ENCODE measurements at places on chromosomes 6 and 20.

- DNase-seq, result peak; percentile 96
Measured at GRCh38 chr20:53692465-53693067, 98.9 kb upstream of the ZNF217 start.

DNA sequence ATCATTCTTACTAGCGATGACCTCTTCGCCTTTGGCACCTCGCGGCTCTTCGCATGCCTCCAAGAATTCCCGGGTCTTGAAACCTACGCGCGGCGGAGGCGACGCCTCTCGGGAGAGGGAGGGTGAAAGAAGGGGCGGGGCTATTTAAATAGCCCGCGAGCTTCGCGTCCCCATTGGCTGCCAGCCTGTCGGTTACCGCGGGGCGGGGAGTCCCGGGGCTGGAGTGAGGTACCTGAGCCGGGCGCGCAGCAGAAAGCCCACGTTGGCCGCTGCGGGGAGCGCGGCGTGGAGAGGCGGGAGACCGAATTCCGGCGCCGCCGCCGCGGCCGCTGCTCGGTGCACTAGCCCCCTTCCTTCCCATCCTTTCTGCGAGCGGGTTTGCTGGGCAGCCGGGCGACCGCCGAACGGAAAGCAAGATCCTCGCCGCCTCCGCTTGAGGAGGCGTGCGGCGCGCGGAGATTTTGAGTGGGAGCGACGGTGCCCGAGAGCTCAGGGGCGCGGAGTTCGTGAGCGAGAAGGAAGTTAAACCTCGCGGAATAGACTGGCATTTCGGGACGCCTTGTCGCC is at the start of gene BMP6:
Gene BMP6 (plus strand): TSS at position 251 of the 567 bp plus-strand sequence. CDS start 857 bp downstream, outside the sequence.
- peak; percentile 78 for DNase-seq

DNA sequence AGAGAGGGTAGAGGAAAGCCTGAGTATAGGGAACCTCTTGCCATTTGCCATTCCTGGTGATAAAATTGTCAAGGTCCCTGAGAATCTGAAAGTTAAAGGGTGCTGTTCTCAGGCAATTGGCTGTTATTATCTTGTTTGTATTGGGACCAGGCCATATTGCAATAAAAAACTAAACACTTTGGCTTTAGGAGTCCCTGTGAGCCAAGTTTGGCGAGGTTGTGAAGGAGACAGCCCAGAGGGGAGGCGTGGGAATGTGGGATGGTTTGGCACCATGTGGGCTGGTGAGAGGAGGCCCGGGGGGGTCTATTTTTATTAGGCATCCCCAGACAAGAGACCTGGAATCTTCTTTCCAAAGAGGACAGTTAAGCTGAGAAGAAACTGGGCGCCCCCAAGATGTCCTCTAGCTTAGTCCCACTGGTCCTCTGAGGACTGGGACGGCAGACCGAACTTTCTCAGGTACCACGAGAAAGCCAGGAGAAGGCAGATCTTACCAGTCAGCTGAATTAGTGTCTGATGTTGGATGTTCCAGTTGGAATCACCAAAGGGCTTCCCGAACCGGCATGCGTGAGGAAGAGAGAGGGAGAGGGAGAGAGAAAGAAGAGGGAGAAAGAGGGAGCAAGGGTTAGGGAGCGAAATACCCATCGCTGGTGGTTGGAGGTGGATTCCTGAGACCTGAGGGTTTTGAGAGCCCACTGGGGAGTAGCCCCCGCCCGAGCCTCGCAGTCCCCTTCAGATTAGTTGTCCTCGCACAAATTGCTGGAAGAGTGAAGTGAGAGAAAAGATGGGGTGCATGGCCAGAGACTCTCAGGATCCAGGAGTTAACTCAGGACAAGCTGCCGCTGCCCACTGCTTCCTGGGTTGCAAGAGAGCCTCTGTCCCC is 24.4 kb downstream of the DYNLT1 start:
- no peak for DNase-seq

GRCh38 chr6:118551063-118552053 is 3.3 kb downstream of the PLN start:
- DNase-seq, result peak; percentile 77

DNA sequence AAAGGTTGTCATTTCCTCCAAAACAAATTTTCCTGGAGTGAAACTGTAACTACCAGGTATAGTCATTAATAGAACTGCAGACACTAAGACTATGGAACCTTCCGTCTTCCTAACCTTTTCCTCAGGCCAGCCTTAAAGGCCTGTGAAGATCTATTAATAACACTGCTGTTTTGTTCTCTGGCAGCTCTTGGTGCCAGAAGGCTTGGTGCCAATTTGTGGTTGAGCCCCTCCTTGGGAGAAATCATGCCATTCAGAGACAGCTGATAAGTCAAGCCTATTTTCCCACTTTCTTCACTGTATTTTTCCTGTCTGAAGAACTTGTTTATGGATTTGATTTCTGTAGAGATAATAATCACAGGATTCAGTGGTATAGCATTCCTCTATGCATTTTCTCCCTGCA is 64.8 kb downstream of the HCRTR2 start:
- peak; percentile 8 for DNase-seq

DNA sequence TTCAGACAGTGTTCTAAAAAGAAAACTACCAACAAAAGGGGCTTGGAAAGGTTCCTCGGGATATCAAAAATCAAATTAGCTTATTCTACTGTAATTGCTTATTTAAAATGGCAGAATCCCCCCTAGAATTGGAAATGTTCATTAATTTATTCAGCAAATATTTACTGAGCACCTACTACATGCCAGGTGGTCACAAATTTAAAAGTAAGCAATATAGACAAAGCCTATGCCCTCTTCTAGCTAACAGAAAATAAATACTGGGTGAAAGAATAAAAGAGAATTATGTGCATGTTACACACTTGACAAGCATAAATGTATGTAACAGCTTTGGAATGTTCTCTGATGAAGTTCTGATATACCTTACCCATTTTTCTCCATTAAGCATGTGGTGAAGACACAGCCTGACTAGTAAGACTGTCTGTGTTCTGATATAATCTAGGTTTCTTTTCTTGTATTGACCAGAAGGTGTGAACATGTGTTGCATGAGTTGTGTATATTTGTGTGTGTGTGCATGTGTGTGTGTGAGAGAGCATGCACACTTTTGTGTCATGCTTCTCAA is 606.7 kb upstream of the CITED2 start:
- no peak for DNase-seq

- no peak for DNase-seq
Measured at GRCh38 chr6:38370653-38371601, 268.8 kb downstream of the BTBD9 start.

- peak; percentile 69 for DNase-seq
Measured at GRCh38 chr6:154928325-154928922, 66.7 kb upstream of the TIAM2 start.

GRCh38 chr20:37890643-37891042 is 12.3 kb upstream of the VSTM2L start:
- DNase-seq, result no peak

DNA sequence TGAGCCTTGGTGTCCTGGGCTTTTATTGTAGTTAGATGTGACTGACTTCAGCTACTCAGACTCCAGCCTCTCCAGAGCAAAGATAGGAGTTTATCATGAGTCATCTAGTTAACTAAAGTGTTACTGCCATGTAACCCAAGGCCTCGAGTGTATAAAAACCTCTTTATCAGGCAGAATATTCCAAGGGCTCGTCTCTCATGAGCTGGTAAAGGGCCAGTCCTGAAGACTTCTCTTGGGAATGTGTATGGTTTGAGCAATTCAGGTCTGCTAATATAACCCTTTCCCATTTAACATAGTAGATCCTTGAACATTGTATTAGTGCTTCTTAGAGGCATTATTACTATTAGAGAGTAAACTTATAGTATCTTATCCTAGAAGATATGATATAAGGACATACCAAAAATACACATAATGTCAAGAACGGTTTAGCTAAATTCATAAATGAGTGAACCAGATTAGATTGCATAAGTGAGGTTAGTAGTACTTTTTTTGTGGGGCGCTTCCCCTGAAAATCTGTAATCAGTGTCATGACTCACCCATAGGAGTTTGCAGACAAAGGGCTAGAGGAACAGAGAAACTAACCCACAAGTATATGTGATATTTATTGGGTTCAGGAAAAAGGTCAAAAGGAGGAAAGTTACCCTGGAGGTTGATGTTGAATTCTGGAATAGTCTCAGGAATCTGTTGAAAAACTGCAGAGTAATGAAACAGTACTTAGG is 16.0 kb downstream of the DSE start:
- DNase-seq, result peak; percentile 66

- no peak for DNase-seq
Measured at GRCh38 chr6:34511214-34511914, 44.8 kb downstream of the SPDEF start.

- no peak for DNase-seq
Measured at GRCh38 chr6:122713138-122713537, 66.4 kb upstream of the FABP7 start.

DNA sequence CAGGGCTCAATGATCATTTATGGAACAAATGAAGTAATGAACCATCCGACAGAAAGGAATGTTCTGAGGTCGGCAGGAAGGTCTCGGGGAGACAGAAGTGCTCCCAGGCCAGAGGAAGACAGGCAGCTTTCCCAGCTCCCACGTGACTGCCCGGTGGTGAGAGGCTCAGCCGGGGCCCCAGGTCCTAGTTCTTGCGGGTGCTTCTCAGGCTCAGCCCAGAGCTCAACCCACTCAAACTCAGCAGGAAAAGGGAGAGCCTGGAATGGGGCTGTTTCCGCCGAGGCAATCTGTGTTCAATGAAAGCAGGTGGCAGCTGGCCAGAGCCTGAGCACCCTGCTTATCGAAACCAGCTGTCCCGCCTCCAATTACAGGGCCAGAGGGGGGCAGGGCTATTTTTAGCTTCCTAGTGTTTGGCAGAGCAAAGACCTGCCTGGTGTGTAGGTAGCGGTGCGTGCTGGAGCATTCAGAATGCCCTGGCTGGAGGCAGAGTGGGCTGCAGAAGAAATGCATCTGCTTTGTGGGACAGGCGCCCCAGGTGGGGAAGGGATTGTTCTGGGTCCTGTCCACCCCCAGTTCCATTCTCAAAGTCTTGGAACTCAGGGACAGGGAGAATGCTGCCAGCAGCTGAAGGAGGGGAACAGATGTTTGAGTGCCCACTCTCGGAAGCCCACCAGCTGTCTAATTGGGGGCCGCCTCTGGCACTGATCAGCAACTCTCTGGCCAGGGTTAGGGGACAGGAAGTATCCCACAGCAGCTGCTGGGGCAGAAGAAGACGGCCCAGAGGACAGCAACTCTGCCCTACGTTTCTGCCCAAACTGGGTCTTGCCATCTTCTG is 145.1 kb downstream of the PREX1 start:
- DNase-seq, result peak; percentile 98

GRCh38 chr6:128233531-128233930 is 286.9 kb downstream of the PTPRK start:
- DNase-seq, result no peak

GRCh38 chr6:117605169-117605826 is 3.0 kb upstream of the GOPC start:
- peak; percentile 79 for DNase-seq

DNA sequence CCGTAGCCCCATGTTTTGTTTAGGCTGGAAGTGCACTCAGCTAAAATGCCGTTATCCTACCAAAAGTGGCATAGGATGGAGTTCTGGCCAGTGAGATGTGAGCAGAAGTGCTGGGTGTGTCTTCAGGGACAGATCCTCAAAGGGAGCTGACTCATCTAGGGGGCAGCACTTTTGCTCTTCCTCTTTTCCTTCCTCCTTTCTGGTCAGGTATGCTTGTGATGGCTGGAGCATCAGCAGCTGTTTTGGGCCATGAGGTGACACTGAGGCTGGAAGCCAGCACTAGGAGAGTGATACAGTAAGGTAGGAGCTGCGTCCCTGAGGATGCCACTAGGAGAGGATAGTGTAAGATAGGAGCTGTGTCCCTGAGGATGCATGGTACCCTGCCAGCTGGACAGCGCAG is 4.6 kb upstream of the OSBPL2 start:
- DNase-seq, result no peak

DNA sequence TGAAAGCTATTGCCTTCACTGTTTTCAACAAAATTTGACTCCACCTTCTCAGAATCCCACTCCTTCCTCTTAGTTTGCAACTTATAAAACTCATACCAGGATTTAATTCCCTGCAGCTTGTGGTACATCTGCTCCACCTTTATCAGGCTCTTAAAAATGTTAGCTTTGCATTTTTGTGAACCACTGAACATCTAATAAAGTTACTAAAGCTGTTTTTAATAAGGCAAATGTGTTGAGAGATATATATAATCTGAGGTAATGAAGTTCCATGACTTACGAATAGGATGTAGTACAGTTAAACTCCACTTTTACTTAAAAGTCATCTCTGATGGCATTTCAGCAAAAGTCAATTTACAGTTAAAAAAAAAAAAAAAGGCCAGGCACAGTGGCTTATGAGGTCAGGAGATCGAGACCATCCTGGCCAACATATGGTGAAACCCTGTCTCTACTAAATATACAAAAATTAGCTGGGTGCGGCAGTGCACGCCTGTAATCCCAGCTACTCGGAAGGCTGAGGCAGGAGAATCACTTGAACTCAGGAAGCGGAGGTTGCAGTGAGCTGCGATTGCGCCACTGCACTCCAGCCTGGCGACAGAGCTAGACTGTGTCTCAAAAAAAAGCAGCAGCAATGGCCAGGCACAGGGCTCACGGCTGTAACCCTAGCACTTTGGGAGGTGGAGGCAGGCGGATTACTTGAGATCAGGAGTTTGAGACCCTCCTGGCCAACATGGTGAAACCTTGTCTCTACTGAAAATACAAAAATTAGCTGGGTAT is 106.2 kb downstream of the KIF13A start:
- DNase-seq, result peak; percentile 73

DNA sequence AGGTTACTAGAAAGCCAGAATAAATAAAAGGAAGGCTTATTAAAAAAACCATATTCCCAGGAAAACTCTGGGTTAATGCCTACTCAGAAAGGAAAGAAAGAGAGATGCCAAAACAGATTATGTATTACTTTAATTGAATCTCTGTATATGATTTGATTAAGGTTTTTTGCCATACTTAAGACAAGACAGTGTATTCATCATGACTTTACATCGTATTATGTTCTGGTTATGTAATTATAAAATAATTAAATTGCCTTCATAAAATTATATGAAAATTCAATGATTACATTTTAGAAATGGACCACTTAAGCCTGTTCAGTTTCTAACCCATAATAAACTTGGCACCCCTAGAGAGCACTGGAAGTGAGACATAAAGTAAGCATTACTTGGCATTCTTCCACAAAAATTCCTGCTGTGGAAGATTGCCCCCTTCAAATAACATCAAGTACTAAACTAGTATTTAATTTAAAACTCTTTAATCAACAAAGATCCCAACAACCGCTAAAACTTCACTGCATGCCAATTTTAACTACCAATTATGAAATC is 20.8 kb upstream of the IBTK start:
- DNase-seq, result no peak

- no peak for DNase-seq
Measured at GRCh38 chr6:348860-349396, 42.6 kb upstream of the IRF4 start.

GRCh38 chr6:72933233-72933632 is 292.1 kb downstream of the KHDC1L start:
- no peak for DNase-seq

GRCh38 chr20:51507216-51508036 is 35.1 kb downstream of the NFATC2 start:
- DNase-seq, result peak; percentile 56

- DNase-seq, result no peak
Measured at GRCh38 chr20:47863315-47863965, 78.2 kb upstream of the SULF2 start.

DNA sequence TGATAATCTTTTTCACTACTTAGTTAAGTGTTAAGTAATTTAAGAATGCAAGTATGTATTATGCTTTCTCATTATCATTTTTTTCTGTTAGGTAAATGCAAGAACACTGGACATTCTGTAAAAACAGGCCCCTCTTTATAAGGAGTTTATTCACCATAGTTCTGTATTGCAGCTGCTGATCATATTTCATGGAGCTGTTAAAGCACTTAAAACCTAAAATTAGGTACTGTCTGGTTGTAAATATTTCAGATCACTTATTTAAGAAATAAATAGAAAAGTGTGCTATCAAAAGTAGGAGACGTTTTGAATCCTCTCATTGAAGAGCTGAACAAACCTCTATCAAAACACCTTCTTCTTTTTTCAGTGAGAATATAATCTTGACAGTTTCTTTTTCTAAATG is 3.9 kb downstream of the EYA4 start:
- DNase-seq, result no peak

Measured in AG10803 (cell line).